ENCODE measurements at places on chromosomes 3 and 15.

GRCh38 chr3:25904206-25904605 lies 114.3 kb downstream of the OXSM start:
- no peak for DNase-seq

GRCh38 chr3:7484636-7485035 lies 623.7 kb downstream of the GRM7 start:
- DNase-seq, result no peak

DNA sequence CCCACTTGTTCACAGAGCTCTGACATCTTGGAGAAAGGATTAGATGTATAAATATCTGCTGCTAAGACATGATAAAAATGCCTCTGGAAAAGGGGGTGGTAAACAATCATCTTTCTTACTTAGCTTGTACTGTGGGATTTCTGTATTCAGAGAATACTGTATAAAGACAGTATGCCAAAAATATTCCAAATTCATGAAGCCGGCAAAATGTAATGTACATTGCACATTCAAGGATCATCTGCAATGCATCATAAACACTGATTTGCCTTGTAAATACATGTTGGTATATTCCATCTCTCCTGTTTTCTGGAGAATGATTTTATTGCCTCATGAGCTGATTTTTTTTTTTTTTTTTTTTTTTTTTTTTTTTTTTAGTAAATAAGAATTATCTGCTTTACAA lies 355.3 kb downstream of the ROBO1 start:
- DNase-seq, result no peak

- no peak for DNase-seq
These were observed 82.9 kb downstream of the PYDC2 start for GRCh38 chr3:191543897-191544296.

DNA sequence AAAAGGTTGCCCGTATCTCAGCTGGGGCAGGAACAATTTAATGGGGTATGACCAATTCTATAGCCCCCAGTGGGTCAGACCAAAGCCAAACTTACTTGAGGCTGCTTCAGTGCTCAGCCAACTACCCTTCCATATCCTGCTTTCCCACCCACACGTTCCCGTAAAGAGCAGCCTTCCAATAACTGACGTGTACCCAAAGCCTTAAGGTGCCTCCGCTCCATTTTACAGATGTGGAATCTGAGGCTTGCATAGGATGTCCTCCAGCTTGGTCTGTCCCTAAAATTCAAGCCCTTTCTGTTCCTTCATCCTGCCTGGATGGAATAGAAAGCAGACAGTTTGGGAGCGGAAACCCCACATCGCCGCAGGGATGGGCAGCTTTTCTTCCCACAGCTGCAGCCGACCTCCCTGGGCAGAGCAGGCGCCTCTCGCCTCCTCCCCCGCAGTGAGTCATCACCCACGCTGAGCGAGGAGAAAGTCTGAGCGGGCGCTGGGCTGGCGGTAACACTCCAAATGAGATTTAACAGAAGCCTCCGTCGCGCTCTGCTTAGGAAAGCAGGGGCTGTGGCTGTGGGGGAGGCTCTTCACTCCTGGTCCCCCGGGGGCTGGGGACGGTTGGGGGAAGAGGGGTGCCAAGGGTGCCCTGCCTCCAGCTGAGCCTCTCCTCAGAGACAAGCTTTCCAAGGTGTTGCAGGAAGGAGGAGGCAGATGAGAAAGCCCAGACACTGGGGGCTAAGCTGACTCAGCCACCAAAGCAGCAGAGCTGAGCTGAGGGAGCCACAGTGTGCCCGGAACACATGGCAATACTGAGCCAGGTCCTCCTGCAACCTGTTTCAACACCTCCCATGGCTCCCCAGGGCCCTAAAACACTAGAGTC lies 57.8 kb upstream of the HRH1 start:
- peak; percentile 84 for DNase-seq

DNA sequence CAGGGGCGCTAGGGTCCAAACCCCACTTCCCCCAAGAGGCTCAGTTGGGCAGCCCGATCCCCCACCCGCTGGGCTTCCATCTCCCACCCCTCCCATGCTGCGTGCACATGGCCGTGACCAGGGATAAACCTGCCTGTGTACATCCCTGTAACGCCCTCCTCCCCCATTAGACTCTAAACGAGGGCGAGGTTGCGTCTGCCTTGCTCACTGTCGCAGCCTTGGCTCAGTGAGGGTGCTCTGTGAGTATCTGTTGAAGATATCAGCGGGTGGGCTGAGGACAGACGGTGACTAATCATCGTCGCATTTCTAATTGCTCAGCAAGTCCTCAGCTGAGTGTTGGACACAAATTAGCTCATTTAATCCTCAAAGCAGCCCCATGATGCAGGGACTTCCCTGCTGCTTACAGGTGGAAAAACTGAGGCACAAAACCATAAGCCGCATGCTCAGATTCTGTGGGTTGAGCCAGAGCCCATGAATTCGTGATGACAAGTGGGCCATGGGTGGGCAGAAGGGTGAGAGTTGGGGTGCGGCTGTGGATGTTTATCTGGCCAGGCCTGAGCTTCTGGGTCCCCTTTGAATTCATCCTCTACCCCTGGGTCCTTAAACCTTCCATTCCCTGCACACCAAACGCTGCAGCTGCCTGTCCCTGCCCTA lies 26.0 kb downstream of the FBLN2 start:
- DNase-seq, result peak; percentile 25
